ENCODE measurements at places on chromosomes 3 and 15. TPM values are rescaled to one million over a fixed set of nuclear protein-coding genes. Genes with fewer than 3 reads are reported as not detected.

Gene CYP1A1
- total RNA-seq: not detected

GRCh38 chr15:80003934-80004472 is 33.0 kb upstream of the BCL2A1 start:
- DNase-seq: no peak

Gene CP
- total RNA-seq: 1.7 TPM

Gene AP3B2
- 0.11 TPM for total RNA-seq

DNA sequence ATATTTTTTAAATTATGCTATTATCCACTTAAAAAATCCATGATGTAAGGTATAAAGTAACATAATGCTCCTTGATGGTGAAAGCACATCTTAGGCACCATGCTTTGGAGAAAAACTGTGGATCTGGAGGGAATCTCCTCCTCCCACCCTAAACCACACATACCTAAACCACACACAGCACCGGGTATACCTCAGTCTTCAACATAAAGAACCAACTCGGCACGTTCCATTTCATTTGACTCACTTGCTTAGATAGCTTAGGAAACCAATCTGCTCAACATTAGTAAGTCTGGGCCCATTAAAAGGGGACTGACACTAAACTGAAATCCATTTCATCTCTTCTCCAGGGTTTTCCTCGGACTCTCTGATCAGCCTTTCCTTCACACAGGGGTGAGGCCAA is 945.7 kb upstream of the CFAP20DC start:
- no peak for DNase-seq

DNA sequence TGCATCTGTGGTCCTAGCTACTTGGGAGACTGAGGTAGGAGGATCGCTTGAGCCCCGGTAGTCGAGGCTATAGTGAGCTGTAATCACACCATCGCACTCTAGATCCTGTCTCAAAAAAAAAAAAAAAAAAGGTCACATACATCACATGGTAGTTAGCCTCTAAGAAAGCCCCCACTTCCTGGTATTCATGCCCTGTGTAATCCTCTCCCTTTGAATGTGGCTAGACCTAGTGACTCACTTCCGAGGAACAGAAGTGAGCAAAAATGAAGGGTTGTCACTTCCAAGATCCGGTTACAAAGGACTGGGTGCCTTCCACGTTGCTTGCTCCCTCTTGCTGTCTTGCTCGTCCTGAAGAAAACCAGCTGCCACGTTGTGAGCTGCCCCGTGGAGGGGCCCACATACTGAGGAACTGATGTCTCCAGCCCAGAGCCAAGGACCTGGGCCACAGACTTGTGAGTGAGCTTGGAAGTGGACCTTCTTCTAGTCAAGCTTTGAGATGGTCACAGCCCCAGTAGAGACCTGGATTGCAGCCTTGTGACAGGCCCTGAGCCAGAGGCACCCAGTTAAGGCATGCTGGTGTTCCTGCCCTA is 12.6 kb upstream of the LCTL start:
- peak; percentile 54 for DNase-seq

Gene FBN1
- total RNA-seq: 372 TPM

Gene ARPIN
- 8.2 TPM for total RNA-seq

- DNase-seq: no peak
These were observed 15.5 kb downstream of the TATDN2 start for GRCh38 chr3:10263646-10264363.

Gene ZKSCAN7
- 4.1 TPM for total RNA-seq

- DNase-seq: peak; percentile 73
These were observed 107.6 kb downstream of the RBPMS2 start for GRCh38 chr15:64667736-64668161.

Gene GOLGA8J
- total RNA-seq: not detected

DNA sequence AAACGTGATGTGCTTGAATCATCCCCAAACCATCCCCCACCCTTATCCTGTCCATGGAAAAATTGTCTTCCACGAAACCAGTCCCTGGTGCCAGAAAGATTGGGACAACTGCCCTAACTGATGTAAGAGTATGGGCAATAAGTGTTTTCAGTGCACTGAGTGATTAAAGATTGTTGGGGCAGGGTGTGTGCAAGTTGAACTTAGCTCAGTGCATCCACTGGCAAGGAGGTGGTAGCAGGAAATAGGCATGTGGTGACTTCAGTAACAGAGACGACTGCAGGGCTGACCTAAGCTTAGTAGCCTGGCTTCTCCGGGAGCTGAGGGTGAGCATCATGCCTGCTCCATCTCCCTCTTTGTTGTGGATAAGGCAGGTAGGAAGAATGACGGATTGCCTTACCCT is 27.5 kb downstream of the PAQR9 start:
- no peak for DNase-seq

Gene SUSD5
- 14.1 TPM for total RNA-seq

- DNase-seq: no peak
These were observed 12.8 kb downstream of the SETD5 start for GRCh38 chr3:9409981-9410854.

- DNase-seq: no peak
These were observed 822 bp downstream of the ZNF385D start for GRCh38 chr3:21750080-21750696.

DNA sequence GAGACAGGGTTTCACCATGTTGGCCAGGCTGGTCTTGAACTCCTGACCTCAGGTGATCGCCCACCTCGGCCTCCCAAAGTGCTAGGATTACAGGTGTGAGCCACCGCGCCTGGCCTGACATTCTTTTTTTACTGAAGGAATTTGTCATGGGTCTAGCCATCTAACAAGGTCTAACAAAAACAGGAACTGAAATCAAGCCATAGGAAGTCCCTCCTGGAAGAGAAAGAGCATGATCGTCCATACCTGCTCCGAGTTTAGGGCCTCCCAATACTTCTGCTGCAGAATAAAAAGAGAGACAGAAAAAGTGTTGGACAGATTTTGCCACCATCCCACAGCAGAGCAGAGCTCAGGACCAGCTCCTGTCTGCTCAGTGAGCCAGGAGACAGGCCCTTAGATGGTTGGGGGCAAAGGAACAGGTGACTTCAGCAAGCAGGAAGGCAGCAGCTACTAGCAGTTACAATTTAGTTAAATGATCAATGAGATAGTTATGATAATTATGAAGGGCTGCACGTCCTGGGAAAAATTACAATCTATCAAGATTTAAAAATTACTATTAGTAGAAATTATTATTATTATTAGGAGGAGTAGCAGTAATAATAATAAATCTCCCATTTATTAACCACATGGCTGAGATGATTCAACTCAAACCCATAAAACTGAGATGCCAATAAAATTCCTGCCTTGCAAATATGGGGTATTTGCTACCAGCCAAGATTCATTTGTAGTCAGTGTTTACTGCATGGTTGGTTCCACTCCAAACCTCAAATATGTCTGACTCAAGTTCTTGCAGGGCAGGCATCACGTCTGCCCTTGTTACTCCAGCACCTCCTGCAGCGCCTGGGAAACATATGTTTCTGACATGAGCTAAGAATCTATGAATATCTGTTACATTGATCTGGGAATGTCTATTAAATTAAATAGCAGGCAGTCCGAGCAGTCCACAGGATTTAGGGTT is 40.1 kb downstream of the TMEM44 start:
- DNase-seq: peak; percentile 79

Gene SLC28A1
- not detected for total RNA-seq

DNA sequence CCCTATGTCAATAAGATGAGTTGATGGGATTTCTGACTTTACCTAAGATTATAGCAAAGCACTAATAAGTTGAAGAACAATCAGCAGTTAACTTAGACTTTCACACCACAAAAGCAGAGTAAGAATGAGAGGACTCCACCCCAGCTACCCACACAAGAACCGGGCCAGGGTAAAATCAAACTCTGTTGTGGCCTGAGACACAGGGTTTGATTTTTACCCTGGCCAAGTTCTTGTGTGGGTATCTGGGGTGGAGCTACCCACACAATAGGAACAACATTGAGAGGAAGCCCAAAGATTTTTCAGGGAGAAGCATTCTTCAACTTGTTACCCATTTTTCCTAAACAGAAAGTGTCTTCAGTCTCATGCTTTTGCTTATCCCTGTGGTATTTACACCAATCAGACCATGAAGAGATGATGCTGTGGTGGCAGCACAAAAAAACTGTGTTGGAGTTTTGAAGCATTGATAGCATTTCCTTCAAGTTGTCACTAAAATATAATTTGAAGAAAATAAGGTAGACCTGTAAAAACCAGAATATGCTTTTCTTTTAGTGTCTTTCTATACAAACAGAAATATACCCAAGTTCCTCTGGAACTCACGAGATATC is 25.6 kb downstream of the CPOX start:
- no peak for DNase-seq

DNA sequence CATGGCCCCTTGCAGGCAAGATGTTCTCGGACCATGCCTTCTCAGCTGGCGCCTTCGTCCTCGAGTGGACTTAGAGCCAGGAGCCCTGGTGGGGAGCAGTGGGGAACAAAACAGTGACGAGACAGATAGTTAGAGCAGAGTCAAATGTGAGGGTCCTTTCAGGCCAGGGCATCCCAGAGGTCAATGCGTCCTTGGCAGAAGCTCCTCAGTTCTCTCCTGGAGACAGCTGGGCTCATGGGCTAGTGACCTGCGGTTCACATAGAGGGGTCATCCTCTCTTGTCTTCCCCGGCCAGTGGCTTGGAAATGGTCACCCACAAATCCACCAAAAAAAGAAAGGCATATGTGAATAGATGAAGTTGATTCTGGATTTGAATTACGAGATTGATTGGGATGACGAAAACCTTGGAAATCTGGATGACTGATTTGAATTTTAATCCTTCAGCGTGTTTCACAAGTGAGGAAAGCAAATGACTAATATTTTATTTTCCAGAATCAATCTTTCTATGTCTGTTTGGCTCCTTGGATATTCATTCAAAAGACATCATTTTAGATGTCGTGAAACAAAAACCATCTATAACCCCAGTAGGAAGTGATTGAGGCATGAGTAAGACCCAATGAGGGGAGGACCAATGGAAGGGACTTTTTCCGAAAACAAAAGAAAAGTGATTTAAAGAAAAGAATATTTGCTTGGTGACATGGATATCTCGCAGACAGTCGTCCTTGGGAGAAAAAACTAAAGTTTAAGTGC is 84.5 kb downstream of the ASB7 start:
- no peak for DNase-seq

GRCh38 chr3:48899273-48899672 is 591 bp upstream of the SLC25A20 start:
- no peak for DNase-seq

DNA sequence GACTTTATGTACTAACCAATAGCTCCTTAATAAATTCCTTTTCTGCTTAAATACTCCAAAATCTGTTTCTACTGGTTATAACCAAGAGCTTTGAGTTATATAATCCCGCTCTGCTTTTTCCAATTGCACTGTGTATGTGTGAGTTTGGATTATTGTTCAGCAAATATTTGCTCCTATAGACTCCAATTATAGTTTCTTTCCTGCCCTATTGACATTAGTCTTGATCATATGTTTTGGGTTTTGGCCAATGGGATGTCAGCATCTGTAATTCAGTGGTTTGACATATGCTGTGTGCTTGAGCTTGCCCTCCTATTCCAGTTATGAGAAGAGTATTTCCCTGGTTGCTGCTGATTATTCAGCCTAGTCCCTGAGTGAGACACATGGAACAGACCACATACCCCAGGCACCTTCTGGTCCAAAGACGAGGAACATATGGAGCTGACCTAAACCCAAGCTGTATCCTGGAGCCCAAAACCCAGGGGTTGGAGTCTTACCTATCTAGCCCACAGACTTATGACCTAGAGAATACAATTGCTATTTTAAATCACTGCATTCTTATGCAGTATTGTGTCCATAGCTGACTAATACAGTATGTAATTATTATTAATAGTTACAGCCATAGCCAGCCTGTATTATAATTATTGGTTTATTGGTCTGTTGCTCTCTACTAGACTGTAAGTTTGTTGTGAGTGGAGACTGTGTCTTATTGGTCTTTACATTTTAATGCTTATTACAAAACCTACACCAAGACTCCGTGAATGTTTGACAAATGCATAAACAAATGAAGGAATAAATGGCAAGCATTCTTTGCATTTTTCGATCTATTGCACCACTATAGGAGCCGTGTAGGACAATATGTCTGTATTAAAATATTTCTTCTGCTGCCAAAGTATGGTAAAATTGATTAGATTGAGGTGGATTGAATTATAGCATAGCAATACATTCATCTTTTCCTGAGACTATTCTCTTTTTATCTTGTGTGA is 11.7 kb upstream of the ZNF280D start:
- no peak for DNase-seq

- DNase-seq: no peak
These were observed 170.0 kb downstream of the NR2F2 start for GRCh38 chr15:96500508-96500907.

Gene TGM5
- 0.24 TPM for total RNA-seq

- DNase-seq: peak; percentile 84
These were observed 32.8 kb downstream of the AKAP13 start for GRCh38 chr15:85412956-85413854.

Gene A4GNT
- not detected for total RNA-seq

- DNase-seq: no peak
These were observed 61.0 kb upstream of the ANKRD28 start for GRCh38 chr3:15858547-15859506.

DNA sequence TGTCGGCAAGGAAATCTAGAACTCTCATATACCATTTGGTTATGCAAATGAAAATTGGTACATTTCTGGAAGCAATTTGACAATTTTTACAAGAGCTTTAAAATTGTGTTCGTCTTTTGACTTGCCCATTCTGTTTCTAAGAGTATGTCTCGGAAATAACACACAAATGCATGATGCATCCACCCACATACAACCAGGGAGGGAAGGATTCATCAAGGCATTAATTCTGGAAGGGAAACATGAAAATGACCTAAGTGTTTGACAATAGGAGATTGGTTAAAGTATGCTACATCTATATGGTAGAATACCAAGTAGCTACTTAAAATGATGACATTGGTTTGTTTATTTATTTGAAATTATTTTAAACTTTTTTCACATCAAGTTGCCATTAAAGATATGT is 58.6 kb downstream of the PIAS1 start:
- DNase-seq: no peak

GRCh38 chr15:69551391-69552056 is 98.9 kb downstream of the RPLP1 start:
- DNase-seq: no peak

- DNase-seq: peak; percentile 77
These were observed 62.8 kb upstream of the MEX3B start for GRCh38 chr15:82108489-82109078.

DNA sequence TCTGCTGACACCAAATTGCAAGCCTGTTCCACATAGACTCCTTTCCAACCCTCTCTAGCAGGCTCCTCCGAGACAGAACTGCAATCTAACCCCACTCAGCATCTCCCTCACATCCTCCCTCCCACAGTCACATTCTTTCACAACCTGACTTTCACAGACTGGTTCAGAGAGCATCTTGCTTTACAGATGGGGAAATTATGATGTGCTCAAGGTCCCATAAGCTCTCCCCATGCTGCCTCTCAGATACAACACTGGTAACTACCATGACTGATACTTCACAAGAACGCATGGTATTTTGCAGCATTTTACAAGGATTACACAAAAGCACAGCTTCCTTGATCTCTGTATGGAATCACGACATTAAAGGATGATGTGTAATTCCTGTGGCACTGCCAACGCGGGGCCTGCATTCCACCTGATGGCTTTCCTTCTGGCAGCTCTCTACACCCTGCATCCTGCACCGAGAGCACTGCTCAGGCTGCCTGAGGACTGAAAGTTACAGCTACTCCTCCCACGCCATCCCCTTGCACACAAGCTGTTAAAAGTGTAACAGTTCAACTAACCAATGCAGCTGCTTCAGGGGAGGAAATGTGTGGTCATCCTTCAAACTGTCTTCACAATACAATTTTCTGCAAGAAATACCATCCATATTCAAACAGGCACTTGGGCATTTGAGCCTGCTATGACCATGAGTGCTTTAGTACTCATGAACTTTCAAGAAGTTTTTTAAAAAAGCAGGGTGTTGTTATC is 27.6 kb downstream of the TBC1D2B start:
- peak; percentile 43 for DNase-seq

Gene DNAH12
- total RNA-seq: not detected

- peak; percentile 48 for DNase-seq
These were observed 32.1 kb upstream of the DENND4A start for GRCh38 chr15:65824031-65824743.

Data from SJSA1 (cell line).